ENCODE measurements at places on chromosomes 11 and 22.

- no peak for DNase-seq
These were observed 1358.7 kb downstream of the LRRC4C start for GRCh38 chr11:40100781-40101180.

GRCh38 chr11:117217141-117218084, 14.5 kb downstream of the PCSK7 start:
- DNase-seq = no peak

DNA sequence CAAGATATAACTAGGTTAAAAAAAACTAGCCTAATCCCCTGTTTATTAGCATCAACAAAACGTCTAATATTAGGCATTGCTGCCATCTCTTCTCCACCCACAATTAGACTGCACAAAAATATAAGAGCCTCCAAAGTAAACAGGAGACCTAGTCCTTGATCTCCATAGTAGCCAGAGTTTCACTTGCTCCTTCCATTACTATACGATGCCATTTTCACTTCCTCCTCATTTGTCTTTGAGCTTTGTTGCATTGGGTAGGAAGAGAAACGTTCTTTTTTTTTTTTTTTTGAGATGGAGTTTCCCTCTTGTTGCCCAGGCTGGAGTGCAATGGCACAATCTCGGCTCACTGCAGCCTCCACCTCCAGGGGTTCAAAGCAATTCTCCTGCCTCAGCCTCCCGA, 42.3 kb upstream of the RDX start:
- no peak for DNase-seq

DNA sequence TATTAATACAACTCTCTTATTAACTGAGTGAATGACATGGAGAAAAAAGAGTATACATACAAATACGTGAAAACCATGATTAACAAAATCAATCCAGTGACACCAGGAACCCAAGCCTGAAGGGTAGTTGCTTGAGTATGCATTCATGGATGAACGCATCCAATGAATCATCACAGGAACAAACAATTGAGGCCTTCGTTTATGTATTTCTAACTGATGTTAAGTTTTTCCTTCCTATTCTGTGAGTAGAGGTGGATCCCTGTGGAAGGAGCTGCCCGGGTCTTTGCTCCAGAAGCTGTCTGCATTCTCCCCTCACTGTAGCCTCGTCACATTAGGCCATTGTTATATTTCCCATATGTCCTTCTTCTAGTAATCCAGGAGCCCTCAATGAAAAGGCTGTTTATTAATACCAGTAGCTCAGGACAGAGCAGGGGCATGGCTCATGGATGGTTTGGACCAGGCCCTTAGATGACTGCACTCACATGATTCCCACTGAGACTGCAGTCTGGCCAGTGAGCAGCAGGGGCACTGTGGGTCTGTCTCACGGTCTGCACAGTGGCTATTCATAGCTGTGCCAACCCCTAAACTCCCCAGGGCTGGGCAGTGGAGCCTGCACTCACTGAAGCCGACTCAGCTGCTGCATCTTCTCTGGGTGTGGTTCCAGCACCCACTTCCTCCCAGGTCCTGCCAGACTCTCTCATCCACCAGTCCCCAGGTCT, 128.1 kb upstream of the TOP3B start:
- no peak for DNase-seq

Measured in activated T-helper 1 cell treated with anti-CD3 and anti-CD28 coated beads, Interleukin-2, amount 50 U/mL, for 16 hours (primary cell).